ENCODE measurements at places on chromosomes 4 and X. TPM values are rescaled to one million over a fixed set of nuclear protein-coding genes. Genes with fewer than 3 reads are reported as not detected.

DNA sequence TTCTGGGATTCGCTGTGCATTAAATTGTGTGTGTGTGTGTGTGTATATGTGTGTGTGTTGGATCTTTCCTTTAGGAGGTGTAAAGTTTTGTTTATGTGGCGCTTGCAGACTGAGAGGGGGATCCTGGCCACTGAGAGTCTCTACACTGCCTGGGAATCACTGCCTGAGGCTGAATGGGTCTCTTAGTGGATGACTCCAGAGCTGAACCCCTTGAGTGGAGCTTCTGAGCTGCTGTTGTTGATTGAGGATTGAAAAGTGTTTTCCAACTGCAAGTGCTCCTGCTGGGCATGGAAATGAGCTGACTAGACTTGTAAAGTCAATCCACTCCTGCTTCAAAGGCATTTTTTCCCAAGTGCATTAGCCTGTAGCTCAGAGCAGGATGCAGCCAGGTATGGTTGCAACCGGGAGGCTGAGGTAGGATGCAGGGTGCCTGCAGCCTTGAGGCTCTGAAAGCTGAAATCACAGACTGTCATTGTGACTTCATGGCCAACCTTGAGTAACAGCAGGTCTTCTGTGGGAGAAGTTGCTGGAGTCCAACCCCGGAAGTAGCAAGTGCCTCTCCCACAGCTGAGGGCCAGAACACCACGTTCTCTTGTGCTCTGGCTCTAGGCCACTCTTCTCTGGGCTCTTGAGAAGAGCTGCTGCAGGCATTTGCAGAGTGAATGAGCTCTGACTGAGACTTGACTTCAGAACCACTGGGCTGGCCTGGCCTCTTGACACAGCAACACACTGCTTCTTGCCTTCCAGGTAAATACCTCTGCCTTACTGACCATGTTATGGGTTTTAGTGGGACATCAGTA is at the start of gene TBX22:
Gene TBX22 (plus strand): TSS at position 613 of the 800 bp plus-strand sequence. CDS start 7,517 bp downstream, outside the sequence.
- no peak for DNase-seq

DNA sequence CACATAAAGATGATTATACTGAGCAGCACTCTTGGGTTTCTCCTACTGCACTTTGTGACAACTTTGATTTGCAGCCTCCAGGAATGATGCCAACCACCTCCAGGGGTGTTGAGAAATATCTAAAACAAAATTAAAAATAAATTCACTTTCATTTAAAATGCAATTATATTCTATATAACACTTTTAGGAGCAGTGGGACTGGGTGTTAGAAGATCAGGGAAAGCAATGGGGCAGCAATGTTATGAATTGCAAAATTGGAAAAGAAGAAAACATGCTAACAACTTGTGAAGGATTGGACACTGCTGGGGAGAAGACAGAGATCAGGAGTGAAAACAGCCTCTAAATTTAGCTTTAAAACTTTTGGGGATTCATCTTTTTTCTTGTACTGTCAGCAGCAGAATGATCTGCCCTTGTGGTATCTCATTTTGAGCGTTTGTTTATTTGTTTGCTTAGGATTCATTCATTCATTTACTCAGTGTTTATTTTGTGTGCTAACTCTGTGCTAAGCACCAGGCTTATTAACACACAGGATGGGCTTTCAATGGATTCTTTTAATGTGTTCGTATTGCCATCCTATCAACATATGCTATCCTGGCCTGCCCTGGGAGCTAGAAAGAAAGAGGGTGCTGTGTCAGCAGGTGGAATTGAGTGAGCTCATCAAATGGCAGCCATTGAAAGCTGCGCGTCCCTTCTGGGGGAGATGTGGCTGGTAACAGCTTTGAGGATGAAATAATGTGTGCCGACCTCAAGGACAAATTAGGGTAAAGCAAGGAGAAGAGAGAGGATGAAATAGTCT is 96.5 kb downstream of the FRMPD4 start:
- DNase-seq: no peak

GRCh38 chrX:95675794-95676193 is 1008.8 kb upstream of the DIAPH2 start:
- DNase-seq: peak; percentile 1

- peak; percentile 46 for DNase-seq
These were observed 75.9 kb upstream of the ENPP6 start for GRCh38 chr4:184293552-184293951.

Gene RBM47
- total RNA-seq: 15.9 TPM

Gene SOD3
- 10.4 TPM for total RNA-seq
